ENCODE measurements at places on chromosomes 5 and 9.

DNA sequence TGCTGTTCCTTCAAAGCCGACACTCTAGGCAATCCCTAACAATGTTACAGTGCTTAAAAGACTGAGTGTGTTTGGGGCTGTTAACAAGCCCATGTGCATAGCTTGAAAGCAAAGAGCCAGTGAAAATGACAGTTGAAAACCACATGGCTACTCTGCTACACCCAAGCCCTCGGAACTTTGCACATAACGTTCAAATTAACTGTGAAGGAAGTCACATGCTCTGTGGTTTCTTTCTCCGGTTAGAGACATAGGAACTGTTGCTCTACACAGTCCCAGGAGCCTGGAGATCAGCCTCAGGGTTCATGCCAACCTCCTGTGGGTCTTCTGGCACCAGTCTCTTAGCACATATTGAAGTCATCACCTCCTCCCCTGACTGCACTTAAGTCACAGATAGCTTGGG, 51.1 kb downstream of the C9orf152 start:
- DNase-seq: no peak

DNA sequence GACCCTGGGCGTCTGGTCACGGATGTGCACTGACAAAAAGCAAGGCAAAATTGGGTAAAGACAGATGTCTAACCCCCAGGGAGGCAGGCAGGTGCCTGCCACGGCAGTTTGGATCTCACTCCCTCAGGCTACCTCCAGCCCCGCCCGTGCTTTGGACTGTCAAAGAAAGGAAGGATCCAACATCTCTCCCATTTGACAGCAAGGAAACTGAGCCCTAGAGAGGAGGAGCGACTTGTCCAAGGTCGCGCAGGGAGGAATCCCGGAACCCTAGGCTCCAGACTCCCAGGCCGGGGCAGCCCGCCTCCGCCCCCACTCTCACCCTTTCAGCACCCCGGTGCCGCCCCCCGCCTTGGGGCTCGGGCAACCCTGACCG, 376 bp downstream of the GOLGA1 start:
- no peak for DNase-seq

DNA sequence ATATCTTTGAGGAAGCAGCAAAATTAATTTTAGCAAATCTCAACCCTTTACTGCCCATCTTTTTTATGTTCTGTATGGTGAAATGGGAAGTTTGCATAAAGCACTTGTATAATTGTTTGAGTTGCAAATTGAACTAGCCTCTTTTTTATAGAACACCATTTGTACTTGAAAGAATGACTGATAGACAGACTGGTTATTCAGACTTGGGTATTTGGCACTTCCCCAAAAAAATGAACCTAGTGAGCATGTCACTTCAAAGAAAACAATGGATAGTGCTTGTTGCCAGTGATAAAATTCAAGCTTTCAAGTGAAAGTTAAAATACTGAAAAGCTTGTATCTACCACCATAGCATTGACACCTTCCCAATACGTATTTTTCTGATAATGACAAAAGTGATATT, 115.8 kb downstream of the ERCC6L2 start:
- no peak for DNase-seq

GRCh38 chr5:155147222-155147621, 133.7 kb downstream of the KIF4B start:
- no peak for DNase-seq

GRCh38 chr9:132319421-132320110, 35.2 kb downstream of the SETX start:
- no peak for DNase-seq

DNA sequence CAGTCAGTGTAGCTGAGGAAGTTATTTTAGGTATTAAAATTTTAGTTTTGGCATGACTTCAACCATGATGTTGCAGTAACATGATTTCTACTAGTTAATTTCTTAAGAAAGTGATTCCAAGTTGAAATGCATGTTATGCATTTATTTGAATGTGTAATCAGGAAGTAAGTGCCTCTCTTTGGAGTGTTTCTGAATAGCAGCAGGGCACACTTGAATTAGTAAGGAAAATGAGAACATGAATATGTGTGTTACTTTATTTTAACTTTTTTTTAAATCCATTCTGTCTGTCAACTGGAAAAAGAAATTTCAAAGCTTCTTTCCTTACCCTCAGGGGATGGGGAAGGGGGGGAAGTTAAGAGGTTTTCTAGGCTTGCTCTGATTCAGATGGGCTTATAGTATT, 40.4 kb downstream of the CTNNA1 start:
- DNase-seq: no peak

- no peak for DNase-seq
Measured at GRCh38 chr5:5209089-5209488, 69.0 kb downstream of the ADAMTS16 start.

GRCh38 chr5:142327111-142327842, 2.5 kb upstream of the SPRY4 start:
- DNase-seq: no peak

DNA sequence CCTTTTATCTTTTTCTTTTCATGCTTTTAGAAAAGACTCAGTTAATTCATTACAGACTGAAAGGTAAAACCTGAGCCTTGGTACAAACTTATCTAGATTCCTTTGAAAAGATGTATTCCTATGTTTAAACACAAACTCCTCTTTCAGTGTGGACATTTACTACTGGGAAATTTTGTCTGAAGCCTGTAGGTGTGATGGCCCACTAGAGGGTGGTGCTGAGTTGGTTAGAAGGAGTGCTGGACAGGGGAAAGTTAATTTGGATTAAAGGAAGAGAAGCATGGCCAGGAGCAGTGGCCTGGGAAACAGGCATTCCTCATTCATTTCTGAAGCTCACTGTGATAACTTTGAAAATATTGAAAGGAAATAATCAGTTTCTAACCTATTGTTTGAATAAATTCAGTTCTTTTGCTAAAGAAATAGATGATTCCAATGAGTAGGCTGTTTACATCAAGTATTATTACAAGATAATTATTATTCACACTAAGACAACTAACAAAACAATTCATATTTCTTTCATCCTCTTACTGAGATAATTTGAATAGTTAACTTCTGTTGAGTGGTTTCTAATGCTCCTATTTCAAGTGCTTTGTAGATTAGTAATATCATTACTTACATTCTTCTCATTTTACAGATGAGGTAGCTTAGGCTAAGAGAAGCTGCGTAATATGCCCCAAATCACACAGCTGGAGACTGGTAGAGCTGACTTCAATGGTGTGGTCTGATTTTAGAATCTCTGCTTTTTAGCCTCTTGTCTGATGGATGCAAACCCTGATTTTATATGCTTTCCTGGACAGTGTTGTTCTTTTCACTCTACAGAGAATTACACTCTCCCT, 150.9 kb downstream of the ADGRV1 start:
- no peak for DNase-seq

DNA sequence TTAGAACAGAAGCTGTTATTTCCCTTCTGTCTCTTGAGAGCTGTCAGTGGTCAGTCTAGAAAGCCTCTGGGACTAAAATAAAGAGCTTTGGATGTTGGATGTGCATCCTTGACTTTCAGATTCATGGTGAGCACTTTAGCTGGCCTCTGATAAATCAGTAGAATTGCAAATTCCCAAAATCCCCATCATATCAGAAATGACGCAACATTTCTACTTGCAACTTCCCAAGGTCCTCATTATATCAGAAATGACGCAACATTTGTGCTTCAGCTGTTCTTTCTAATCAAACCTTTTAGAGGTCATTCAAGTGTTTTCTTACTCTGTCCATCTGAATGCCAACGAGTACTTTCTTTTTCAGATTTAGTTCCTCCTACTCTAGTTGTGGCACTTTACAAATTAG, 167.3 kb upstream of the MOCS2 start:
- DNase-seq: no peak

GRCh38 chr5:10248378-10249260, 1.1 kb downstream of the ATPSCKMT start:
- no peak for DNase-seq

DNA sequence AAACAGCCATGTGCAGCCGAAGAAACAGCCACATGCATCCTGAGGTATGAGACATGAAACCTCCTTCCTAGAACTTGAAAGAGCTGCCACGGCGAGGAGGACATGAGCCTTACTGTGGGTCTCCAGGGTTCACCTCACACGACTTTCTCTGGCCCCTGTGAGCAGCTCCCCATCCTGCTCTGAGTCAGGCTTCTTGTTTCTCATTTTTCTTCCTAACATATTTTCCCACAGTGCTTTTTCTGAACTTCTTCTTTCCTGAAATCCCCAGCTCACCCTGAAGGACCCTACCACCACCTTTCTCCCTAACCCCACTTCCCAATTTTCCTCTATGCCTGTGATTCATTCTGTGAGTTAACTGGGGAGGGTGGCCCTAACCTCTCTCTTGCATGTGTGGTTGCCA, 33.7 kb upstream of the ADRB2 start:
- DNase-seq: no peak

DNA sequence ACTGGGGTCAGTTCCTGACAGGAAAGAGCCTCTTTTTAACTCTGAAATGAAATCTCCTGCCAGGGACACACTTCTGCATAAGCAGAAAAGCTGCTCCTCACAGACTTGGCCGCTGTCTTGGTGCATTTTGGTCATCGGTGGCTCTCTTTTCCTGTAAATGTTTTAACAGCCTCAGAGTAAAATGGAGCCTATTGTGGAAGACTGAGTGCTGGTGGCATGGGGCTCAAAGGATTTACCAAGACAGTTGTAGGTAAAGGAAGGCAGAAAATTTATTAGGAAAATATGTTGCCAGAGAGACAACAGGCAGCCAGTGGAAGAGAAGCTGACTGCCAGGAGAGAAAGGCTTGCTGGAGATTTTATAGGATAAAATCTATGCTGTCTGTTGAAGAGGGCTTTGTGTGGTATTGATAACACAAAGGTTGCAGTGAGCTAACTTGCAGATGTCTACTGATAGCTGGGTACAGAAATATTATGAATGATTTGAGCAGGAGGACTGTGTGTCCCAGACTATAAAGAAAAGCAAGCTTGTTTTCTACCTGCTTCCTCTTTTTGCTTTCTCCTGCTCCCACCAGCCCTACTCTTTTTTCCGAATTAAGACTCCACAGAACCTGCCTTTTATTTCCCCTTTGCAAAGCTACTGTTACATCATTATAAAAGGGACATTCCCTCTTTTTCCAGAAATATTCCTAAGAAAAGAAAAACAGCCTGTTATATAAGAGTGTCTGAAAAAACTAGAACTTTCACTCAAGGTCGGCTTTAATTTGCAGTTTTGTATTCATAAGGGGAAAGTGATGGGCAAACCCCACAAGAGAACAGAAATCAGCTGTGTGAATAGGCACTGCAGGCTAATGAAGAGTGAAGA, 27.9 kb upstream of the IFNA14 start:
- no peak for DNase-seq

- DNase-seq: no peak
Measured at GRCh38 chr5:61286446-61287132, 45.5 kb upstream of the ZSWIM6 start.

DNA sequence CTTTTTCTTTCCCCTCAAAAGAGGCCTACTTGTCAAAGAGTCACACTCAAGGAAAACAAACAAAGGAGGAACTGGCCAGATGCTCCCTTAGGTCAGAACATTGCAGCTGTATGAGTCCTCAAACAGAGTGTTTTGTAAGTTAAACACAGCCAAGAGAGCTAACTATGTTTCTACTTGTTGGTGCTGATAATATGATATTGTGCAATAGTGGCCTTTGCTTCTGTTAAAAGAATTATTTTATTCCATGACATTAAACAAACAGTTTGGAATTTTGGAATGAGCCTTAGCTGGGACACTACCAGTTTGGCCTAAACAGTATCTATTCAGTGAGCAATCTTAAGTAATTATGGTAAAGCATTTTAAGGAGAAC, 56.0 kb upstream of the TPD52L3 start:
- no peak for DNase-seq

GRCh38 chr5:26023361-26023760, 1015.0 kb downstream of the CDH9 start:
- DNase-seq: no peak

- no peak for DNase-seq
Measured at GRCh38 chr5:143554187-143554717, 150.8 kb upstream of the NR3C1 start.

GRCh38 chr9:10704720-10705119, 91.9 kb upstream of the PTPRD start:
- DNase-seq: no peak

DNA sequence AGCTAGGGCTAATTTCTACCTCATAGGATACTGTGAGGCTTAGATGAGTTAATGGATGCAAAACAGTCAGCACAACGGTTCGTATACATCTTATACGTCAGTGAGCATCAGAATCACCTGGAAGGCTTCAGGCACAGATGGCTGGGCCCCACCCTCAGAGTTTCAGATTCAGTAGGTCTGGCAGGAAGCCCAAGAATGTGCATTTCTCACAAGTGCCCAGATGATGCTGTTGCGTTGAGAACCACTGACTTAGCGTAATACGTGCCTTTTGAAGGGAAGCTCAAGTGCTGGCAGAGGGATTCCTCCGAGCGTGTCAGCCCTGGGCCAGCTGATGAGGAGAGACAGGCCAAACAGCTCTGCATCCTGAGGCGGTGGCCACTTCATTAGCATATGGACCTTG, 117.1 kb upstream of the WWC1 start:
- DNase-seq: no peak
